ENCODE measurements at places on chromosomes 2 and 18.

DNA sequence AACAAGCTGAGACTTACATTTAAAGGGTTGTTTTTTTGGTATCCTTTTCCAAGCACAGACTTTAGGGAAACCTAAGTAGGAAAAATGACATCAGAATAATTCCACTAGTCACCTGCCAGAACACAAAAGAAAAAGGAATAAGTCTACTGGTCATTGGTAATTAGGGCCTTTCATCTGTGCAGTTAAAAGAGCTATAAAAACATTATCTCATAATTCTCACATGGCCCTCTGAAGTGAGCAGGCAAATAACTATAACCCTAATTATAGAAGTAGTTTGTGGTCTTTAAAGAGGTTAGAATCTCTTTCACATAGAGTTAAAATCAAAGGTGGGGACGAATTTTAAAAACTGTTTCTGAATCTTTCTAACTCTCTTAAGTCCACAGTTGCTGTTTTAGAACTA, 111.1 kb upstream of the B3GNT2 start:
- DNase-seq = no peak

- no peak for DNase-seq
Observed at GRCh38 chr2:222943820-222944219, 83.0 kb downstream of the ACSL3 start.

- DNase-seq = no peak
Observed at GRCh38 chr2:239596253-239596652, 195.4 kb upstream of the HDAC4 start.

DNA sequence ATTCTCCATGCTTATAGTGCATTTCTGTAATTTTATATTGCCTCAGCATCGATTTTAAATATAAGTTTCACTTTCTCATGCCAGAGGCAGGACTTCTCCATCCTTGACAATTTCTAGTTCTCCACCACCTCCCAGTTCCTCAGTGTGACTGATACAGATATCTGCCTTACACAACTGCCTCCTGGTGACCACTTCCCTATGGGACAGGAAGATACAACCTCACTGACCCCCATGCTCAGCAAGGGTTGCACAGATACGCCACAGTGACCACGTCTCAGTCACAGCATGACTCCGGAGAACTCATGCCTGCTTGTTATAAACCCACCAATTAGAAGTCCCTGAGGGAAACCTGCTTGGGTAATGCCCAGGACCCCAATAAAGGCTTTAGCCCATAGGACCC, 284.0 kb upstream of the MC4R start:
- DNase-seq = no peak

GRCh38 chr2:72897785-72898584, 10.8 kb downstream of the SPR start:
- no peak for DNase-seq

GRCh38 chr18:70627182-70627802, 338.4 kb downstream of the SOCS6 start:
- DNase-seq = no peak

GRCh38 chr2:226643946-226644282, 155.7 kb downstream of the IRS1 start:
- DNase-seq = no peak

- no peak for DNase-seq
Observed at GRCh38 chr2:224042191-224042696, 3.2 kb upstream of the SERPINE2 start.

DNA sequence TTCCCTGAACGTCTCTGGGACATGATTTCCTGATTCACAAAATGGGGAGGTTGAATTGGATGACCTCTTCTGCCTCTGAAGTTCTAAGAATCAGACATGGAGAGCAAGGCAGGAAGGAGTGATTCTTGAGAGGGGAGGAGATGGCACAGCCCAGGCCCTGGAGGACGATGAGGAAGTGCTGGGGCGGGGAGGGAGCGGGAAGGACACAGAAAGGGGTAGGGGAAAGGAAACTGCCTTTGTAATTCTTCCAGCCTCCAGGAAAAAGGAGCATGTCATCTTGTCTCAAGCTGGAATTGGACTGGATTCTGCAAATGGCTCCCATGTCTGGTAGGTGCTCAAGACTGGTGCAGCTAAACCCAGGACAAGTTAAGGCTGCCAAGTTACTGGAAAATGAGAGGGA, 97.0 kb upstream of the NCK2 start:
- DNase-seq = no peak

DNA sequence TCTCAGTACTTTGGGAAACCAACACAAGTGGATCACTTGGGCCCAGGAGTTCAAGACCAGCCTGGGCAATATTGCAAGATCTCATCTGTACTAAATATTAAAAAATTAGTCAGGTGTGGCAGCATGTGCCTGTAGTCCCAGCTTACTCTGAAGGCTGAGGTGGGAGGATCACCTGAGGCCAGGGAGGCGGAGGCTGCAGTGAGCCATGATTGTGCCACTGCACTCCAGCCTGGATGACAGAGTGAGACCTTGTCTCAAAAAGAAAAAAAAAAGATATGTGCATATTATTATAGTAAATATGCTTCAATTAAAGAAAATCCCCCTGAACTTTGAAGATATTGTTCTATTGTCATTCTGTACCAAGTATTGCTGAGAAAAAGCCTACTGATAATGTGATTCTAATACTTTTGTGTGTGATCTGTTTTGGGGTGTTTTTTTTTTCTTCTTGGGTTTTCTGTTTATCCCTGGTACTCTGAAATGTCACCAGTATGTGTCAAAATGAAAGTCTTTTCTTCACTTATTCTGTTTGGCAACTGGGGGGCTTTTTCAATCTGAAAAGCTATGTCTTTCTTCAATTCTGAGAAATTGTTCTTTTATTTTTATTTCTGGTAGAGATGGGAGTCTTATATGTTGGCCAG, 13.2 kb downstream of the NEURL3 start:
- no peak for DNase-seq

- no peak for DNase-seq
Observed at GRCh38 chr2:104849101-104849500, 4.8 kb upstream of the POU3F3 start.

GRCh38 chr18:31424383-31424988, 23.1 kb upstream of the DSG3 start:
- no peak for DNase-seq

Measured in BE2C (cell line).